ENCODE measurements at places on chromosomes 2 and 18. TPM values are rescaled to one million over a fixed set of nuclear protein-coding genes. Genes with fewer than 3 reads are reported as not detected.

GRCh38 chr2:74833418-74834233 lies at the start of gene HK2:
TSS of gene HK2 (plus strand) at chr2:74834127. CDS start at chr2:74834581, 454 bp downstream.
- DNase-seq, result peak; percentile 92

DNA sequence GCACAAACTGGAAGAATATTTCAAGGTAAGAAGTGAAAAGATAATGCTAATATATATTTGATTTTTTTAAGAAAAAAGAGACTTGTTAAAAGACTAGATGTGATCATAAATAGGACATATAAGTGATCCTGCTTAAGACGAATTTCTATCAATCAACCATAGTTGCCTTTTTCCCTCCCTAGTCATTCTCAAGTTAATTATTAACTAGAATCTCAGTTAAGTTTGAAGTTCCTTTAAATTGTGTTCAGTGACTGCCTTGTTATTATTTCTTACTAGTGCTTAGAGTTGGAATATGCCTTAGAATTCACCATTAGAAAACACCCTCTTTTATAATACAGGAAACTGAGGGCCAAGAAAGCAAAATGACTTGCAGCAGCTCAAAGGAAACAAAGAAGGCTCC lies 141.5 kb upstream of the SP5 start:
- no peak for DNase-seq

DNA sequence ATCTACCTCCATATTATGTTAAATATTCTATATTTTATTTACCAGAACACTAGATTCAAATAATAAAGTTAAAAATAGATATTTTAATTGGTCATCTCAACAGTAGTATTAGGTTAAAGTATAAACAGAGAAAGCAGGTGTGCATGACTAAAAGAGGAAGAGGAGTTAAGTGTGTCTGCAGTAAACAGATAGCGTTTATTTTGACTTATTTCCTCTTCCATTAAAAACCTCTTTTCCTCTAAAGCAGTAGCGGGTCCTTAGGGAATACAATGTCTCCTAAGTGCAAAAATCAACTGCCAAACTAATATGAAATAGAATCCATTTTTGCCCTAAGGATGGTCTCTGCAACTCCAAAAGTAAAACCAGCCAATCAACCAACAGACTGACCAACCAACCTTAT lies 27.7 kb downstream of the EIF2AK3 start:
- DNase-seq, result no peak

- DNase-seq, result no peak
Measured at GRCh38 chr2:171814883-171815282, 79.2 kb downstream of the SLC25A12 start.

DNA sequence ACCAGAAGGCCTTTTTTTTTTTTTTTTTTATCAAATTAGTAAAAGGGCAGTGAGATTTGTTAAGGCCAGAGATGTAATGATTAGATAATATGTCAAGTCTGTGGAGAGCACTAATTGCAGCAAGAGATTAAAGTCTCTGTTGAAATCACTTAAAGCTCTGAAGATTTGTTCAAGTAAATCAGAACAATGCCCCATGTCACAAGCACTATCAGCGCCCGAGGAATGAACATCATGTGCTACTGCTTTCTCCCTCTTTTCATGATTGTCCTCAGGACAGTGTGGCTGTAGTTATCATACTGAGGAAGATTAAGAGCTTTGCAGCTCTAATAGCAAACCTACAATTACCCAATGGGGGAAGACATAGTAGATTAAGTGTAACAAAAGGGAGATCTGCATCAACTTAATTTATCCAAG lies 71.1 kb downstream of the TDRD15 start:
- DNase-seq, result no peak

GRCh38 chr18:55405893-55406406 lies 182.0 kb downstream of the TCF4 start:
- DNase-seq, result no peak

- no peak for DNase-seq
Measured at GRCh38 chr2:6290217-6291015, 575.3 kb downstream of the CMPK2 start.

DNA sequence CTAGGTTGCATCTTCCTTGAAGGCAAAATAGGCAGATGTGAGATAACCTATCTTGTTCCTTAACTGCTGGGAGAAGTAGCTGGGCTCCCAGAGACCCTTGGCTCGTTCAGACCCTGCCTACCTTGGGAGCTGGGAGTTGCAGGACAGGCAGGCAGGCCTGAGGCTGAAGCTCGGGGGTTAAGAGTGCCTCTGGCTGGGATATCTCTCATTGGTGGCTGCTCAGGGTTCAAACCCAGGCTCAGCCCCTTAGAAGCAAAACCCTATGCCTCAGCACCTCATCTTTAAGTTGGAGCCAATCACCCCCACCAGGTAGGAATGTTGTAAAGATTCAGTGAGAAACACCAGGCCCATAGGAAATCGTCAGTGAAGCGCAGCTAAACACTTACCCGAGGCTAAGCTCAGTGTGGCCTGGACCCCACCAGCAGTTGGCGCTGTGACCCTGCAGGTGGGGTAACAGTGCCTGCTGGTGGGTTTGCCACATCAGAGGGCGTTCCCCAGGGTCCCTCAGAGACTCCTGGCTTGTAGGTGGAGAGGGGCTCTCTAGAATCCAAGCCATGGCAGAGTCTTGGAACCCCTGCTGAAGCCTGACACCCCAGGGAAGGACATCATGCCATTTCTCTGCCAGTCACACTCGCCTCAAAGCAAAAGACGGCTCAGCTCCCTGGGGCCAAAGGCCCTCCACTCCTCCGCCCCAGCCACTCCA lies 54.6 kb upstream of the GPR17 start:
- peak; percentile 94 for DNase-seq

DNA sequence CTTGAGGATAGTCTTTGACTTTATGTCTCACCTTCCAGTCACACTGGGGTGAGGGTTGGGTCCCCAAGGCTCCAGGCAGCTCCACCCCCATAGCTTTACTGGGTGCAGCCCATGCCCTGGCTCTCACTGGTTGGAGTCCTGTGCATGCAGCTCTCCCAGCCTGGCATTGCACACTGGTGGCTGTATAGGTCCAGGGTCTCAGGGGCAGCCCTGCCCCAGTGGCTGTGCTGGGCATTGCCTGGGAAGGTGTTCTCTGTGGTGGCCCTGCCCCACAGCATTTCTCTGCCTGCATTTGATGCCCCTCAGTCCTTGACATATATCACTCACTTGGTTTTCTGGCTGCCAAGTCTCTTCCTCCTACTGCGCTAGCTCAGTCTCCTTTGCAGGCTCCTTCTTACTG lies 21.2 kb downstream of the MPHOSPH10 start:
- DNase-seq, result no peak

DNA sequence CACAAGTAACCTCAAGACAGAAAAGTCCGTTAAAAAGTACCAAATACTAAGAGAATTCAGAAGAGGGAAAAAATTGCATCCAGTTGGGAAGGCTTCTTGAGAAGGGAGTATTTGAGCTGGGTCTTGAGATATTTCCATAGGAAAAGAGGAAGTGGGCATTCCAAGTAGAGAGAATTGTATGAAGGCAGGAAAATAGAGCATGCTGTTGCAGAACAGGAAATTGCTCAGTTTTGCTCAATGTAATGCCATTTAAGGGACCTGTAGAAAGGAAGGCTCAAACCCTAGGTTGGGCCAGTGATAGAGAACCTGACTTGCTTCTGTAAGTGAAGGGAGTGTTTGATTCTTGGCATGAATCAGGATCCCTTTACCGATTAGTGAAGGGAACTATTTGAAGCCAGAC lies 1.0 kb upstream of the ZC3H8 start:
- no peak for DNase-seq

DNA sequence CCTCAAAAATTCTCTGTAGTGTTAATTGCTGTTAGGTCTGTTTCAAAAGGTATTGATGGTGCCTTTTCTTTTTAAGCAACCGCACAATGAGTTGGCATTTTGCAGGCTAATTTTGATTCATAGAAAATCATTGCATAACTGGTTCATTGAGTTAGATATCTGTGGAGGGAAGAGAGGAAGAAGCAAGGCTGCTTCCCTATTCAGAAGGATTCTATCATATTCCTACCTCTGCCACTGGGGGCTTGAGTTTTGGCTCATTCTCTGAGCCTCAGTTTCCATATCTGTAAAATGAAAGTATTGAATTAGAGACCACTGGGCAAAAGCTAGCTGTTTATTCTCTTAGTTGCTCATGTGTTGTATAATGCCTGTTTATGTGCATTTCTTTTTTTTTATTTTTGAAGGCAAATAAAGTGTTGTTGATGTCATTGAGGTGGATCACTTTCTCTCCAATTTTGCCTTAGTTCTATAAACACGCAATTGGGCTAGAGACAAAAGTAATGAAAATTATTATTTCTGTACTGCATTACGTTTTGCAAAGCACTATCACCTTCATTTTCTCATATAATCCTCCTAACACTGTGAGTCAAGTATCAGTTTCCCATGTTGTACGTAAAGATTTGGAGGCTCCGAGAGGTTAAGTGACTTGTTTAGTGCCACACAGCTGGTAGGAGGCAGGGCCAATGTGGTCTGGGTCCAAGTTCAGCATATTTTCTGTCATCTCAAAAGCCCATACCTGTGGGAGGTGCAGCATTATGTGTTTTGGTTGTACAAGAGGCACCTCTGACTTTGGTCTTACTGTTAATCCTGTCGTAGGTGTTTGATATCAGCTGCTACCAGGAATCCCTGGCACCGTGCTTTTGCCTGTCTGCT lies 5.9 kb downstream of the TRIB2 start:
- no peak for DNase-seq

- no peak for DNase-seq
Measured at GRCh38 chr18:23592911-23593310, 6.6 kb upstream of the NPC1 start.

DNA sequence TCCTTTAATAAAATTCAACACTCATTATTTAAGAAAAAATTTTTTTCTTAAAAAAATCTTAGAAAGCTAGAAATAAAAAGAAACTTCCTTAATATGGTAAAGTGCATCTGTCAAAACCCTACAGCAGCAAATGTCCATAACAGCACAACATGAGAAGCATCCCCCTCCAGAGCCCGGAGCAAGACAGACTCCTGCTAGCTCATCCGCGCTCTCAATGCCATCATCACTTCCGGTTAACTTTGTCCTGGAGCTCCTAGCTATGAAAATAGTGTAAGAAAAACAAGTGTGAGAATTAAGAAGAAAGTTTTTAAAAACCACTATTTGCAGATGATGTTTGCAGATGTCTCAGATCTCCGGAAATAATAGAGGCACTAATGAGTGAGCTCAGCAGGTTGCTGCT lies 103.1 kb downstream of the TEX51 start:
- no peak for DNase-seq

DNA sequence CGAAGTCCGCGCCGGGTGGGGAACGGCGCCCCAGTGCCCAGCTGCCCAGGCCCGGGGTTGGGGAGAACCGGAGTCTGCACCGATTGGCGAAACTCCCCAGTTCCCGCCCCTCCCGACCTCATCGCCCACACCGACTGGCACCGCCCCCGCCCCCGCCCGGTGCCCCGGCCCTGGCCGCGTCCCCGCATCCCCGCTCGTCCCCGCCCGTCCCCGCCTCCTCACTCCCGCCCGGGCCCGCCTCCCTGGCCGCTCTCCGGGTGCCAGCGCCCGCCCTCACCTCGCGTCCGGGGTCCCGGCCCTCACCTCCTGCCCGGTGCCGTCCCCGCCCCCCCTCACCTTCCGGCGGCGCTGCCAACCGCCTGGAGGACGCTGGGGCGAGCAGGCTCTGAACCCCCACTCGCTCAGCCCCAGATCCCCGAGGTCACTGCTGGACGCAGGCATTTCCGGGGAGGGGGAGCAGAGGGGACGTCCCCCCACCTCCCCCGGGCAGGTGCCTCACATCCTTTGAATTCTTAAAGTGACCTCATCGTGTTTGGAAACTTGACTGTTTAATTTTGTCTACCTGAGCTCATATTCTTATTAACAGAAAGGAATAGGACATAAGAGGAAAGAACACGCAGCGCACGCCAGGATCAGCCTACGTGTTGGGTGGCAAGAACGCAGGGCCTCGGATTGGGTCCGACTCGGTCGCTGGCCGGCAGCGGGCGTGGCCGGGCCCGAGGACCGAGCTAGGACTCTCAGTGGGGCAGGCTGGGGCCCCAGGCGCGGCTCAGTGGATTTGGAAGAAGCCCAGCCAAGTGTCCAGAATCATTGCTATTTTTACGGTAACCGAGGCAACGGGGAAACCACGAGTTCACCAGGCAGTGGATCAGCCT lies at the start of gene FAM110C:
Gene FAM110C (minus strand): TSS at position 35 of the 875 bp plus-strand sequence. CDS start 120 bp downstream, outside the sequence.
- peak; percentile 84 for DNase-seq

GRCh38 chr18:48399303-48400075 lies 9.7 kb downstream of the ZBTB7C start:
- no peak for DNase-seq

- no peak for DNase-seq
Measured at GRCh38 chr2:71687412-71687811, 234.1 kb downstream of the DYSF start.

DNA sequence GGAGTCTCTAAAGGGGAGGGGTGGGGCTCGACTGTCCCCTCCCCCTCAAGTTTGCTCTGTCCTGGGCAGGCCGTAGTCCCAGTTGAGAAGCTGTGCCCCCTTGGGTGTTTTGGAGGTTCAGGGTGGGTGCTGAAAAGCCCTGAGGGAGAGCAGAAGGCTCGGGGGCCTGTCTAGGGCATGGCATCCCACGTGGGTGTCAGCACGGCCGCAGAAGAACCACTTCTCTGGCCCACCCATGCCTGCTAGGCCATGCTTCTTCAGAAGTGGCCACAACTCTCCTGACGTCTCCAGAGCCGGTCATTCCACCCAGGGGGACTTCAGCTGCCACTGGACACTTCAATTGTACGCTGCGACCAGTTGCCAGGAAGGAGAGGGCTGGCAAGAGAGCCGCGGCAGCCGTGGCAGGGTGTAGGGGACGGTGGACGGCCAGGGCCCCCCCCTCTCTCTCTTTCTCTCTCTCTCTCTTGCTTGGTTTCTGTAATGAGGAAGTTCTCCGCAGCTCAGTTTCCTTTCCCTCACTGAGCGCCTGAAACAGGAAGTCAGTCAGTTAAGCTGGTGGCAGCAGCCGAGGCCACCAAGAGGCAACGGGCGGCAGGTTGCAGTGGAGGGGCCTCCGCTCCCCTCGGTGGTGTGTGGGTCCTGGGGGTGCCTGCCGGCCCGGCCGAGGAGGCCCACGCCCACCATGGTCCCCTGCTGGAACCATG lies at the start of gene INPP5D:
Gene INPP5D (plus strand): TSS at position 546 of the 704 bp plus-strand sequence. CDS start 137 bp downstream, at position 683.
- DNase-seq, result no peak

- no peak for DNase-seq
Measured at GRCh38 chr2:224398289-224398688, 3.6 kb downstream of the FAM124B start.

- no peak for DNase-seq
Measured at GRCh38 chr2:46362667-46363012, 65.4 kb downstream of the EPAS1 start.

Gene INPP5D
- 8.3 TPM for total RNA-seq

Gene TUBA3E
- total RNA-seq, result 0.66 TPM

Gene COBLL1
- 7.4 TPM for total RNA-seq

Gene TACR1
- total RNA-seq, result 7.3 TPM

Gene CLEC4F
- total RNA-seq, result not detected

Gene ALPG
- 2.5 TPM for total RNA-seq

Gene IL1F10
- total RNA-seq, result not detected

Gene PSTPIP2
- 1.3 TPM for total RNA-seq

Gene GPR39
- total RNA-seq, result 1.0 TPM

Gene CRIM1
- total RNA-seq, result 30.9 TPM

Gene CTNNA2
- total RNA-seq, result 11.3 TPM

Gene STK25
- 275 TPM for total RNA-seq

Gene TRIM43
- total RNA-seq, result 0.23 TPM
